ENCODE measurements at places on chromosomes 12 and 14. TPM values are rescaled to one million over a fixed set of nuclear protein-coding genes. Genes with fewer than 3 reads are reported as not detected.

DNA sequence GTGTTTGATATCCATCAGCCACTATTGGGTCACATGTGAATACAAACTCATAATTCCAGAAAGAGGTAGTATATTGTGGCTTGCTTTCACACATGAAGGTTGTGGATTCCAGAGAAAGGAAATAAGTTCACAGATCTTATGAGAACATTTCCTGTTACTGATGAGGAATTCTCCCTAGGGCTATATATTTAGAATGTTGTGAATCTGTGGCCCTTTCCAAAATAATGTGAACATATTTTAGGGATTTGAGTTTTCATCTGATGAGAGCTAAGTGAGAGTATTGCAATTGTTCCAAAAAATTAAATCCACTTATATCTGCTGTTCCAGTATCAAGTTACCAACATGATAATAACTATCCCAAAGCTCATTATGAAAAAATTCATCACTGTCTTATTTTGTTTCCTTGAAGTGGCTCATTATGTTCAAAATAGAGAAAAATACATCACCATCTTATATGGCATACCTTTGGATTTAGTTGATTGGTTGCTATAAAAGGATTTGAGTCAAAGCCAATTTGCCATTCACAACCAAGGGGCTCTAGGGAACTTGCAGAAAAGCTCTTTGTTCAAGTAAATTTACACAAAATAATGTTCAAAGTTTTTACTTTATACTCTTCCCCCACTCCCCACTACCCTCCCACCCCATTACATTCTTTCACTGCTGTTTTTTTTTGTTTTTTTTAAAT lies 76.3 kb downstream of the MYRFL start:
- no peak for DNase-seq

The TEX52 gene
- total RNA-seq = not detected

The LRRC43 gene
- total RNA-seq = not detected

The CD4 gene
- total RNA-seq = 3.5 TPM

- DNase-seq = no peak
These were observed 13.1 kb downstream of the ARF6 start for GRCh38 chr14:49905989-49906388.

The RNASE7 gene
- not detected for total RNA-seq

The CCDC63 gene
- total RNA-seq = not detected

The MAPK1IP1L gene
- 71.5 TPM for total RNA-seq

The AGAP2 gene
- total RNA-seq = 8.4 TPM

GRCh38 chr12:2084553-2085296 lies 31.9 kb downstream of the CACNA1C start:
- DNase-seq = peak; percentile 76

DNA sequence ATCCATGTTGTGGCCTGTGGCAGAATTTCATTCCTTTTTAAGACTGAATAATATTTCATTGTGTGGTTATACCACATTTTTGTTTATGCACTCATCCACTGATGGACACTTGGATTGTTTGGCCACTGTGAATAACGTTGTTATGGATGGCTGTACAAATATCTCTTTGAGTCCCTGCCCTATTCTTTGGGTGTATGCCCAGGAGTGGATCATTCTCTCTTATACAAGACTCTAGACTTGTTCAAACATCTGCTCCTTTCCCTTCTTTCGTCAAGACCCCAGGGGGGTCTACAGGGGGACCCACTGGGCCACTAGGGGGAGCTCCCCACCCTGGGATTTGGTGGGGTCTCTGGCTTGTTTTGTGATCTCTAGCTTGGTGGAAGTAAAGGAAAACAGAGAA lies 77.4 kb downstream of the FBXL14 start:
- no peak for DNase-seq

DNA sequence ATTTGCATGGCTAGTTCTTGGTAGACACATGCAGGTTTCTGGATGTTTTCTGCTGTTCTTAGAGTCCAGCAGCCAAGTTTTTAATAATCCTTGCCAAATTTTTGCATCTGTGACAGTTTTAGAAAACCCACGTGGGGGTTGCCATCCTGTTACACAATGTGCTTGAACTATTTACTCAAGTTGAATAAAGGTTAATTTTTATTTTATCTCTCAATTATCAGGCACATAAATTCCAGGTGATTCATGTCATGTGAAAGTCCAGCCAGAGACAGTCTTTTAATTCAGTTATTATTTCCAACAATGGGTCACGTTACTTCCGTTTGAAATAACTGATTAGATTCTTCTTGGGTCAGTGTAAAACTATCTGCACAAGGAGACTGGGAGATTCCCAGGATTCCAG lies 15.7 kb downstream of the MYRFL start:
- no peak for DNase-seq

GRCh38 chr12:106743270-106743988 lies 31.1 kb upstream of the RIC8B start:
- no peak for DNase-seq

- DNase-seq = no peak
These were observed 323.4 kb downstream of the VRK1 start for GRCh38 chr14:97120611-97121031.

The MPHOSPH9 gene
- 27.3 TPM for total RNA-seq

The KCNJ8 gene
- total RNA-seq = 47.4 TPM
